ENCODE measurements at places on chromosomes 4 and X. TPM values are rescaled to one million over a fixed set of nuclear protein-coding genes. Genes with fewer than 3 reads are reported as not detected.

Gene KLHL13
- total RNA-seq = 4.5 TPM

Gene ZMYM3
- 10.6 TPM for total RNA-seq

DNA sequence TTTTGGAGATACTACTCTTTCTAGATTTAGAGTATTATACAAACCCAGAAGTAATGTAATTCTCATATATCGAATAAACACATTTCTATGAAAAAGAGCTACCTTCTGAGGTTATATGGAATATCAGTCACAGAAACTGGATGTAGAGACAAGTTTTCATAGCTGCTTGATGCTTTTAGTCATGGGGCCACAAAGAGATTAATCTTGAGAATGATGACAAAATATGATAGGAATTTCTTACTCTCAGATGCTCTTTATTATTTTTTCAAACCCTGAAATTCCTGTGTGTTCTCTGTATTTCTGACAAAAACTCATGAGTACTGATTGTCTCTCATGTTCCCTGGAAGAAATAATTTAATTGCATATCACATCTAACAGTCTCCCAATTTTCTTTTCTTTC, 662.5 kb downstream of the RAPGEF2 start:
- no peak overlapping the region for H3K27ac ChIP-seq
- no peaks in the 10 kb centered on the region for H3K36me3 ChIP-seq
- H3K27me3 ChIP-seq = no peaks in the 10 kb centered on the region
- no peak overlapping the region for H3K4me3 ChIP-seq
- DNase-seq = no peak

DNA sequence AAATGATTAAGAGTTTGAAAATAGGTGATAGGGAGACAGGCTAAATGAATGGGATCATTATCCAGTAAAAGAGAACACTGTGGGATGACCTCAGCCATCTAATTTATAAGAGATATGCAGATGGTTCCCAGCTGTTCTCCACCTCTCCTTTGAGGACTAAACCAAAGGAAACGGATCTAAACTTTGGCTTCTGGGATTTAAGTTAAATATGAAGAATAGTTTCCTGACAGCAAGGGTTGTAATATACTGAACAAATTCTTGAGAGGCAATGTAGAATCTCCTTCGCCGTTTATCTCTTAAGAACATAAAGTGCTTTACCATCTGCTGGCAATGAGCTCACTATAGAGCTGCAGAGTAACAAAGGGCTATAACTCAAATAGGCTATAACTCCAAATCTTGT, 35.4 kb upstream of the HPGDS start:
- DNase-seq = no peak
- no peak overlapping the region for H3K4me3 ChIP-seq
- no peaks in the 10 kb centered on the region for H3K36me3 ChIP-seq
- no peaks in the 10 kb centered on the region for H3K27me3 ChIP-seq

Measured in psoas muscle (tissue), 8 donors.